Osteocyte (in vitro differentiated cells): ENCODE measurements at places on chromosomes 11 and 22. TPM values are rescaled to one million over a fixed set of nuclear protein-coding genes. Genes with fewer than 3 reads are reported as not detected.

KRTAP5-10 gene
- 0.30 and 0.31 TPM in 2 replicates for total RNA-seq

ANKK1 gene
- total RNA-seq, result not detected in 2 replicates

NFRKB gene
- 26.0 and 28.2 TPM in 2 replicates for total RNA-seq

LARGE2 gene
- not detected in 2 replicates for total RNA-seq

- H3K27me3 ChIP-seq, result no peaks in the 10 kb centered on the region
- H3K4me1 ChIP-seq, result peaks cover 51% of the 10 kb centered on the region
- no peak overlapping the region for H3K27ac ChIP-seq
- DNase-seq, result no peak
- H3K36me3 ChIP-seq, result no peaks in the 10 kb centered on the region
These were observed 2.3 kb upstream of the MALAT1 start for GRCh38 chr11:65496304-65497140.

DNA sequence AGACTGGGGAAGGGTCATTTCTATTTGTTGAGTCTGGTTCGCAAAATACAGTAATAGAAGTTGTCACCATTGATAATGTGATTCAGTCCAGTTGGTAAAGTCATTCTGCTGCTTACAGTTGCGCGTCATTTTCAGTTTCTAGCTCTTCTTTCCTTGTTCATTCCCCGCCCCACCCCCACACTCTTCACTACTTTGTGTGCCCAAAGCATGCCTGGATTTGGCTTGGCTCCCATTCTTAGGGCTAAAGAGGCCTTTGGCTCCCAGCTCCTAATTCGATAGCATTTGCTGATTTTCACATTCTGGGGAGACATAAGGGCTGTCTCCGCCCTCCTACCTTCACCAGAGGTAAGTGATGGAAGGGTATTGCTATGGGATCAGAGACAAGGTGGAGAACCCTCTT lies 43.0 kb downstream of the CECR2 start:
- H3K27me3 ChIP-seq, result no peaks in the 10 kb centered on the region
- no peaks in the 10 kb centered on the region for H3K4me1 ChIP-seq
- H3K4me3 ChIP-seq, result no peak overlapping the region

DNA sequence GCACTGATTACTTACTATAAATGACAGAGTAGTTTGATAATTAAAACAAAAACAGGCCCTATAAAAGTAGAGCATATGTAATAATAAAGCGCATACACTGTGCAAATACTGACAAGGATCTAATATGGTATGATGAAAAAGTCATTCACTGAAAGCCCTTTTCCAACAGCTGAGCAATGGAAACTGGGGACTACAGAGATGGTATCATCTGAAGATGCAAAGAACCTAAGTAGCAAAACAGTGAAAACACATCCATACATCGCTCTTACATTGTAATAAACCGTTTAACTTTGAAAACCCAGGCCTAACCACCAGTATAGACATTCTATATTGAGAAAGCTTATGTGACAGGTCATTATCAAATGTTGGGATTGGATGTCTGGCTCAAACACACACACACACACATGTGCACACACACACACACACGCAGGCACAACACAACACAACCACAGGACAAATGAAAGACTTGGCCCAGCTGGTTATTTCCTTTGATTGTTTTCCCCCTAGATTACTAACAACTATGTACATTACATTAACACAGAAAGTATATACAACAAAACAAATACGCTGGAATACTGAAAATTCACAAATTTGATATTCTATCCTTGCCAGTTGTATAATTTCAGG lies 119.5 kb downstream of the APOL5 start:
- peak overlapping the region; percentile 81 for H3K4me3 ChIP-seq
- H3K4me1 ChIP-seq, result peaks cover 62% of the 10 kb centered on the region
- H3K27ac ChIP-seq, result peak overlapping the region; percentile 98
- no peak for DNase-seq
- H3K27me3 ChIP-seq, result no peaks in the 10 kb centered on the region
- H3K36me3 ChIP-seq, result no peaks in the 10 kb centered on the region

CAVIN3 gene
- 30.7 and 32.0 TPM in 2 replicates for total RNA-seq

GRCh38 chr22:38085501-38085900 lies 1.5 kb upstream of the SLC16A8 start:
- no peak overlapping the region for H3K27ac ChIP-seq
- H3K4me1 ChIP-seq, result no peaks in the 10 kb centered on the region
- DNase-seq, result no peak
- H3K27me3 ChIP-seq, result peaks cover 4% of the 10 kb centered on the region
- H3K4me3 ChIP-seq, result no peak overlapping the region

OR5A1 gene
- not detected in 2 replicates for total RNA-seq

DNA sequence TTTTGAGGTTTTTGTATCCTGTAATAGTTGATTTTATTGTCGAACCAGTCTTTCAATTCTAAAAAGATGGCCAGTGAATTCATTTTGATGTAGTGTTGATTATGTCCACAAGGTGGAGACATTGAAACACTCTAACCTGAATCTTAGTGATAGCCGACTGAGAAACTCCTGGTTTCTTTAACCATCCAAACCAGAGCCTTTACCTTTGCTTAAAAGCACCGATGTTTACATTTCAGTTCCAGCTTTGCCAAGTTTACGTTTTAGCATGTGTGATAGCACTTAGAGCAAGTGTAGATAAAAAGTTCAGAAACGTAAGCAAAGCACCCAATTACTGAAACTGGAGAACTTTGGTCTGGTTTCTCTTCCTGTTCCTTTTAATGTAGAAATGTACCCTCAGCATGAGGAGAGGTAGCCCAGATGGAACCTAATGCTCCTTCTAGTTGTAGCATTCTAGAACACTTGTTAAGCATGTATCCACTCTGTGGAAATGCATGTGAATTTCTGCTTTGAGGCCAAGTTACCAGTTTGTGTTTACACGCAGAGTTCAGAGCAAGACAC lies 208.6 kb downstream of the DBX1 start:
- no peaks in the 10 kb centered on the region for H3K27me3 ChIP-seq
- H3K4me3 ChIP-seq, result no peak overlapping the region
- H3K4me1 ChIP-seq, result peaks cover 34% of the 10 kb centered on the region
- H3K36me3 ChIP-seq, result peaks cover 16% of the 10 kb centered on the region
- H3K27ac ChIP-seq, result no peak overlapping the region

DNA sequence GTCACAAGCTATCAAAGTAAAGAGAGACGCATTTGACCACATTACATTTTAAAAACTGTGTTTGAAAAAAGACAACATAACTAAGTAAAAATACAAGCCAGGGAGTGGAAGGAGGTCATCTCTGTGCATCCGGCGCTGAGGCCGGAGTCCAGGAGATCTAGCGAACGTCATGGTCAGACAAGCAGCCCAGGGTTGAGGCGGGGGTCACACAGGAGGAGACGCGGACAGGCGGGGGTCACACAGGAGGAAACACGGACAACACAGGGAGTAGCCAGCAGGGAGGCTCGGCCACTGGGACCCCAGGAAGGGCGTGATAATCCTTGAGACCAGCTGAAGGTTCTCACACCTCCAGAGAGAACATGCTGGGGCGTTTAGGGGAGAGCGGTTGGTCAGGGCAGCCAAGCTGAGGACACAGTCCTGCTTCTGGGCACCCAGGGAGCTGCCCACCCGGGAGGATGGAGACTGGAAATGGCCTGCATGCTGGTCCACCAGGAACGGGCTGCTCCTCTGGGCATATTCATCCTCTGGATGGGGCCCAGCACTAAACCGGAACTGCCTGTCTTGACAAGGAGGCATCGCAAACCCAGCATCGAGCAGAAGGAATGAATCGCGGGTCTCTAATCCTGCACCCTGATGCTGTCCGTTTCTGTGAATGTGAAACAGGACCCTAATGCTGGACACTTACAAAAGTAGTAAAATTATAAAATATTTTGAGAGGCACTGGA lies 40.9 kb upstream of the MUC5AC start:
- peak; percentile 82 for DNase-seq
- no peaks in the 10 kb centered on the region for H3K36me3 ChIP-seq
- no peak overlapping the region for H3K27ac ChIP-seq
- no peaks in the 10 kb centered on the region for H3K4me1 ChIP-seq

ALX4 gene
- total RNA-seq, result not detected in 2 replicates

DNA sequence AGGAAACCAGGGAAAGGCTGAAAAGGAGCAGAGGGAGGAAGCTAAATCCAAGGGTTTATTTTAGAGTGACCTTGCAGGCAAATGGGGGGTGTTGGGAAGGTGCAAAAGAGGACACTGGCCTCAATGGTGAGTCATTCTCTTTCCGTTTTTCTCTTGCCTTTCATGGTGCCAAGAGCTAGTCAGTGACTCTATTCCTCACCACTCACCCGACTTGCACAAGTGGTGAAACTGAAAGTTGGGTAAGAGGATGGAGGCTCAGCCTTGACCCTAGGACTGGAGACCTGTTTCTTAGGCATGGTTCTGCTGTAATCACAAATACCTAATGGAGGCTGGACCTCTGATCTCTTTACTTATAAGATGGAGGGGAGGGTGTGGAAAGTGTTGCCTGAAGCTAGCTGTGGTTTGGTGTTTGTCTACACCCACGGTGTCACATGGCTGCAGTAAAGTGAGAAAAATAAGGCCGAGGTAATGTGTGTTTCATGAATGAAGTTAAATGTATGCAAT lies 67.3 kb upstream of the CREB3L1 start:
- no peaks in the 10 kb centered on the region for H3K36me3 ChIP-seq
- peak; percentile 30 for DNase-seq
- no peak overlapping the region for H3K27ac ChIP-seq
- no peak overlapping the region for H3K4me3 ChIP-seq
- peaks cover 7% of the 10 kb centered on the region for H3K4me1 ChIP-seq
- H3K27me3 ChIP-seq, result peaks cover 44% of the 10 kb centered on the region

GRCh38 chr11:102722821-102723220 lies 1.9 kb downstream of the MMP8 start:
- no peak overlapping the region for H3K4me3 ChIP-seq
- no peaks in the 10 kb centered on the region for H3K36me3 ChIP-seq
- H3K27ac ChIP-seq, result no peak overlapping the region
- DNase-seq, result no peak
- no peaks in the 10 kb centered on the region for H3K4me1 ChIP-seq
- H3K27me3 ChIP-seq, result peaks cover 19% of the 10 kb centered on the region

DNA sequence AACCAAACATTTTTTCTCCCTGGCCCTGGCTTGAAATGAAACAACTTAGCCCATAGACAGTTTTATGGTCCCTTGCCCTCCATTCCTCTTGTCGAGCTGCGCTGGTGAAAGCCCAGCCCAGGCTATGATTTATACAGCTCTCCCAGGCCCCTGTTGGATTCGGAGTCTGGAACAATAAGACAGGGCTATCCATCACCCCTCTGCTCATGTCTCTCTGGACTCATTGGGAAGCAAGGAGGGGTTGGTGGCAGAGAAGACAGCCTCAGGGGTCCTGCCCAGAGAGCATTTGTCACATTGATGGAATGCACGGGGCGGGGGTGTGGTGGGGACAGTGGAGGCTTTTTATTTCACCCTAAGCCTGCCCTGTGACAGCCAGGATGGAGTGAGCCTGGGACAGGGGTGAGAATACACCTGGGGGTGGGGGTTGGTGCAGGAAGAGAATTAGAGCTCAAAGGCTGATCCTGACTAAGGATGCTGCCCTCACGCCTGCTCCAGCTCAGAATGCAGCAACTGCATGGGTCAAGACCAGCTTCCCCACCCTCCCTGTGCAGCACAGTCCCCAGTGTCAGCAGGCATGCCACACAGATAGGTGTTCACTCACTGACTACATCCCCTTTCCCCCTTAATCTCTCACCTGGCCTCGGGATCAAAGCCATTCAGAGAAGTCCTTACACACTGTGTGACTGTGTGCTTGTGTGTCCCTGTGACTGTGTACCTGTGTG lies 10.0 kb upstream of the PKNOX2 start:
- no peak overlapping the region for H3K27ac ChIP-seq
- no peaks in the 10 kb centered on the region for H3K4me1 ChIP-seq
- H3K4me3 ChIP-seq, result no peak overlapping the region
- no peak for DNase-seq
- H3K36me3 ChIP-seq, result no peaks in the 10 kb centered on the region

- peak overlapping the region; percentile 94 for H3K27ac ChIP-seq
- peak; percentile 89 for DNase-seq
- H3K36me3 ChIP-seq, result peaks cover 8% of the 10 kb centered on the region
- H3K4me1 ChIP-seq, result peaks cover 91% of the 10 kb centered on the region
- H3K27me3 ChIP-seq, result no peaks in the 10 kb centered on the region
- peak overlapping the region; percentile 18 for H3K4me3 ChIP-seq
These were observed 30.2 kb downstream of the LRP5 start for GRCh38 chr11:68342459-68343158.

DNA sequence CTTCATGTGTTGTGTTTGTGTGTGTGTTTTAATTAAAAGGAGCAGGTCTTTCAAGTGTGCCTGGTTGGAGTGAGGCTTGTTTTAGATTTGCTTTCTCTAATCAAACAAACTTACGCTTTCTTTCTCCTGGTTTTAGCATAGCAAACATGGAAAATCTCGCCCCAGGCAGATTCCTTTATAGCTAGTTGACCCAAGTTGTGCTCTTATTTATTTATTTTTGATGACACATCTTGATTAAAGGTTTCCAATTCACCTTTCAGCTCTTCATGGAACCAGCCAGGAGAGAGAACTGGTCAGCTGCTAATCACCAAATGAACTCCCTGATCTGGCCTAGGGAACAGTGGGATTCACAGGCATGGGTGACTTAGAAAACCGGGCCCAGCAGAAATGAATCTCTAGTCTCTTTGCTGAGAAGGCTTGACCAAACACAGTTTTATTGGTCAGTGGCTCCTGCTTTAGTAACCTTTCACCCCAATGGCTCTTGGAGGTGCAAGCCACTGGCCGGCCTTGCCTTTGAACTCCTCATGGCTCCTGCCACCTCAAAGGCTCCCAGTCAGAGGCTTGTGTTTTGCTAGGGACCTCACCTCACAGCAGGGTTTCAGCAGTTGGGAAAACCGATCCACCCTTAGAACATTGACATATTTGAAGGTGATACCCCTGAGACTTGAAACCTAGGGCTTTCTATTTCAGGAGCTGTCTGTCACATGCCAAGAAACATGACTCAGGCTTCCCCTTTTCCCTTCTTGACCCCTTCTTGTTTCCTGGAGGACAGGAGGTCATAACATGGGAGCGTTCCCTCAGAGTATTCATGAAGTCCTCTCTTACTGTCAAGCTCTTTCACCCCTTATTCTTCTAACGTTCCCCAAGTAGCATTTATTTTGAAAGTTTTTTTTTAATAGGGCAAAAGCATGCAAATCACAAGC lies 48.8 kb downstream of the EXT2 start:
- peaks cover 23% of the 10 kb centered on the region for H3K36me3 ChIP-seq
- no peaks in the 10 kb centered on the region for H3K27me3 ChIP-seq
- no peak overlapping the region for H3K27ac ChIP-seq
- H3K4me3 ChIP-seq, result no peak overlapping the region
- no peak for DNase-seq

GRCh38 chr11:65470433-65471049 lies 28.3 kb upstream of the MALAT1 start:
- no peak for DNase-seq
- peaks cover 35% of the 10 kb centered on the region for H3K4me1 ChIP-seq
- no peaks in the 10 kb centered on the region for H3K27me3 ChIP-seq
- H3K36me3 ChIP-seq, result no peaks in the 10 kb centered on the region
- peak overlapping the region; percentile 95 for H3K27ac ChIP-seq
